SJSA1 (cell line): ENCODE measurements at places on chromosomes 3 and 15. TPM values are rescaled to one million over a fixed set of nuclear protein-coding genes. Genes with fewer than 3 reads are reported as not detected.
A peak's percentile ranks its signal among the peaks of the same experiment; 100 is the strongest.

GRCh38 chr3:29281094-29281343 lies 148 bp downstream of the RBMS3 start:
- H3K4me3 ChIP-seq: peak overlapping the region; percentile 46
- H3K27ac ChIP-seq: peak overlapping the region; percentile 95
- no peak for DNase-seq
- no peaks in the 10 kb centered on the region for H3K27me3 ChIP-seq
- peaks cover 17% of the 10 kb centered on the region for H3K4me1 ChIP-seq

GRCh38 chr3:142450881-142451280 lies 3.0 kb upstream of the XRN1 start:
- no peaks in the 10 kb centered on the region for H3K27me3 ChIP-seq
- DNase-seq: no peak
- H3K27ac ChIP-seq: no peak overlapping the region
- H3K36me3 ChIP-seq: peaks cover 20% of the 10 kb centered on the region

GRCh38 chr3:167872941-167873340 lies 137.4 kb downstream of the SERPINI1 start:
- no peak overlapping the region for H3K27ac ChIP-seq
- no peaks in the 10 kb centered on the region for H3K27me3 ChIP-seq
- no peak overlapping the region for H3K4me3 ChIP-seq
- no peaks in the 10 kb centered on the region for H3K4me1 ChIP-seq

- peak overlapping the region; percentile 78 for H3K27ac ChIP-seq
- no peaks in the 10 kb centered on the region for H3K27me3 ChIP-seq
- peak; percentile 79 for DNase-seq
- peak overlapping the region; percentile 66 for H3K4me3 ChIP-seq
- H3K36me3 ChIP-seq: peaks cover 17% of the 10 kb centered on the region
These were observed 2.0 kb downstream of the WNT5A start for GRCh38 chr3:55484801-55485791.

DNA sequence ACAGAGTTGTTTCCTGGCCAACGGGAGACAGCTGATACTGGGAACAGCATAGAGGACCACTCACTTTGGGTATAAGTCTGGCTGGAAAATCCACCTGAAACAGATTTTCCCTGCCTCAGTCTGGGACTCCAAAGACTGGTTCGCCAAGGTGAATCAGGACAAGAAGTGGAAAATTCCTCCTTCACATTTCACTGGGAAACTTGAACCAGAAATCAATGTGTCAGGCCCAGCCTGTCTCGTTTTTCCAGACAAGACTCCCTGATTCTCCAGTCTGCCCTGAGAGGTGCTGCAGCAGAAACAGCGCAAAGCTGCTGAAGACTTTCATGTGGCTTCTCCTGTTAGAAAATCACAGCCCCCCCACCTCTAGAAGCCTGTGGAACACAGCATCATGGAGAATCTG lies 269.8 kb downstream of the OPA1 start:
- H3K27ac ChIP-seq: no peak overlapping the region
- H3K4me3 ChIP-seq: no peak overlapping the region

DNA sequence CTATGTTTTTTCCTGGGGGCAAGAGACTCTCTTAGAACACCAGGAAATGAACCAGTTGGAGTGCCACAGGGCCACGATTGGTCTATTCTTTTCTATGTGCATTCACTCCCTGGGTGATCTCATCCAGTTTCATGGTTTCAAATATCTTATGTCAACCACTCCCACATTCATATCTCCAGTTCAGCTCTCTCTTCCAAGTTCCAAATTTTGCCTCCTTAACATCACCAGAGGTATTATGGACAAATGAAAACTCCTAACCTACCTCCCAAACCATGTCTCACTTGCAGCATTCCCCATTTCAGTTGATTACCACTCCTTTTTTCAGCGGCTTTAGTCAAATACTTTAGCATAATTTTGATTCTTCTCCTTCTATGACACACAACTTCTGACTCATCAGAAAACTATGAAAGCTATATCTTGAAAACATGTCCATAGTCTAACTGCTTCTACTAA lies 203.1 kb upstream of the SEMA6D start:
- peaks cover 25% of the 10 kb centered on the region for H3K4me1 ChIP-seq
- DNase-seq: peak; percentile 57
- peak overlapping the region; percentile 69 for H3K27ac ChIP-seq

DNA sequence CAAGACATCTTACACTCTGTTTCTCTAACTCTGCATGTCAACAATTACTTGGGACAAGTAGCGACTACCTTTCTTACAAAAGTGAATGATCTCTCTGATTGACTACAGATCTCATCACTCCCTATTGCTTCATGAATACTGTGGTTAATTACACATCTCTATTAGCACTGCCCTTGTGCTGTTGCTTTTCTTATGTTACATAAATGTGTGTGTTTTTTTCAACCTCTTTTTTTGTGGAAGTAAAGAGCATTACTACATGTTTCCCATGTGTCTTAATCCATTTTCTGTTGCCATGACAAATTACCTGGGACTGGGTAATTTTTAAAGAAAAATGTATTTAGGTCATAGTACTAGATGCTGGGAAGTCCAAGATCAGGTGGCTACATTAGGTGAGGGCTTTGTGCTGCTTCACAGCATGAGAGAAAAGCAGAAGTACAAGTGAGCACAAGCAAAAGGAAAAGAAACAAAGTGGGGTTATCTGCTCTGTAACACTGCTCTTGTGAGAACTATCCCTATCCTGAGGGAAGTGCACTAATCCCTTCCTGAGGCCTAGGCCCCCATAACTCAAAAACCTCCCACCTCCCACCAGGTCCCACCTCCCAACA lies 298.2 kb upstream of the SATB1 start:
- H3K4me3 ChIP-seq: no peak overlapping the region
- H3K27ac ChIP-seq: no peak overlapping the region
- no peaks in the 10 kb centered on the region for H3K36me3 ChIP-seq

GRCh38 chr15:63000706-63001105 lies 41.8 kb upstream of the TPM1 start:
- DNase-seq: no peak
- H3K27ac ChIP-seq: no peak overlapping the region
- no peaks in the 10 kb centered on the region for H3K27me3 ChIP-seq
- no peaks in the 10 kb centered on the region for H3K4me1 ChIP-seq
- H3K36me3 ChIP-seq: no peaks in the 10 kb centered on the region

DNA sequence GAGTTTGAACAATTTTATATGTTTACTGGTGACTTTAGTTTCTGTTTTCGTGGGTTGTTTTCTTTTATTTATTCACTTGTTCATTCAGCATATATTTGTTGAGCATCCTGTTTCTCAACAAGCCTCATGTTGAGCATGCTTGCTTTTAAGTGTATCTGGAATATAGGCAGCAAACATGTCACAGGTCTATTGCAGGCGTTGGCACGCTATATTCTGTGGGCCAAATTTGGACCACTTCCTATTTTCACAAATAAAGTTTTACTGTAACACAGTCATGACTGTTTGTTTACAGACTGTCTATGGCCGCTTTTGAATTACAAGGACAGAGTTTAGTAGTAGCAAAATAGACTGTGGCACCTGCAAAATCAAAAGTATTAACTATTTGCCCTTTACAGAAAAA lies 89.6 kb downstream of the THRB start:
- H3K36me3 ChIP-seq: no peaks in the 10 kb centered on the region
- H3K27ac ChIP-seq: no peak overlapping the region
- H3K27me3 ChIP-seq: no peaks in the 10 kb centered on the region
- no peak for DNase-seq
- no peak overlapping the region for H3K4me3 ChIP-seq
- no peaks in the 10 kb centered on the region for H3K4me1 ChIP-seq

GRCh38 chr15:69265347-69265955 lies 33.3 kb upstream of the PAQR5 start:
- no peaks in the 10 kb centered on the region for H3K4me1 ChIP-seq
- DNase-seq: no peak
- no peaks in the 10 kb centered on the region for H3K27me3 ChIP-seq
- no peak overlapping the region for H3K27ac ChIP-seq

GRCh38 chr3:146416366-146416765 lies 53.0 kb downstream of the PLSCR2 start:
- no peak for DNase-seq
- no peaks in the 10 kb centered on the region for H3K27me3 ChIP-seq
- no peak overlapping the region for H3K4me3 ChIP-seq
- H3K27ac ChIP-seq: no peak overlapping the region

DNA sequence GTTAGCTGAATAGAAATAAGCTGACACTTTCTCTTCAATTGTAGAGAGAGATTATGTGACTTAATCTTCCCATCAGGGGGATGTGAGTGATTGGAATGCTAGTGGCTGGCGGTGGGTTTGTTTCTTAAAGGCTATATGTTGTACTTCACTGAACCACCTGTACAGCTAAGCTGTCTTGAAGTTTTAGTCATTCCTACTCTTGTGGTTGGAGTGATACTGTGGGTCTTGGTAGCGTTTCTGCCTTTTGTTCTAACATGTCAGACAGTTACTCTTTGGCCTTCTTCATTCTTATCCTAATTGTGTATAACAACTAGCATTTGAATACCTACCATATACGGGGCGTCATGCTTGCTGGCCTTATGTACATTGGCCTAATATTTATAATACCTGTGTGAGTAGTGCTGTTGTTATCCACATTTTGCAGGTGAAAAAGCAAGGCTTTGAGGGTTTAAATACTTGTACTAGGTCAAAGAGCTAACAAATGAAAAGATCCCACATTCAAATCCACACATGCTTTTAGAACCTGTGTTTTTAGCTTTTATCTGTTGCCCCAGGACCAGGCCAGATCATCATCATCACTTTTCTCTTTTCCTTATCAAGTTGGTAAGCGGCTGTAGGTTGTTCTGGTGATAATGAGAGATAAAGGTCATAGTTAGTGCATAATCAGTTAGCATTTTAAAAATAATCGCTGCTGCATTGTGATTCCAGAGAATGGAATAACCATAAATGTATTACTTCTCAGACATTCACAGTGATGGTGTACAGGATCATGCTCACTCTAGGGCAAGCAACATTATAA lies 50.2 kb downstream of the AKAP13 start:
- H3K4me3 ChIP-seq: no peak overlapping the region
- H3K36me3 ChIP-seq: peaks cover 3% of the 10 kb centered on the region; the same call in 1 of the 2 replicates
- H3K27ac ChIP-seq: no peak overlapping the region
- no peaks in the 10 kb centered on the region for H3K27me3 ChIP-seq
- no peaks in the 10 kb centered on the region; the same call in 1 of the 2 replicates for H3K4me1 ChIP-seq
- DNase-seq: no peak

- no peaks in the 10 kb centered on the region for H3K27me3 ChIP-seq
- H3K4me1 ChIP-seq: peaks cover 9% of the 10 kb centered on the region
- H3K36me3 ChIP-seq: no peaks in the 10 kb centered on the region
- DNase-seq: no peak
- H3K4me3 ChIP-seq: no peak overlapping the region
These were observed 57.2 kb upstream of the SMAD6 start for GRCh38 chr15:66644869-66645268.

- no peaks in the 10 kb centered on the region for H3K36me3 ChIP-seq
- H3K4me3 ChIP-seq: no peak overlapping the region
- DNase-seq: no peak
- H3K27me3 ChIP-seq: no peaks in the 10 kb centered on the region
- no peaks in the 10 kb centered on the region for H3K4me1 ChIP-seq
- H3K27ac ChIP-seq: no peak overlapping the region
These were observed 154.4 kb downstream of the PEX5L start for GRCh38 chr3:179882292-179882691.

DNA sequence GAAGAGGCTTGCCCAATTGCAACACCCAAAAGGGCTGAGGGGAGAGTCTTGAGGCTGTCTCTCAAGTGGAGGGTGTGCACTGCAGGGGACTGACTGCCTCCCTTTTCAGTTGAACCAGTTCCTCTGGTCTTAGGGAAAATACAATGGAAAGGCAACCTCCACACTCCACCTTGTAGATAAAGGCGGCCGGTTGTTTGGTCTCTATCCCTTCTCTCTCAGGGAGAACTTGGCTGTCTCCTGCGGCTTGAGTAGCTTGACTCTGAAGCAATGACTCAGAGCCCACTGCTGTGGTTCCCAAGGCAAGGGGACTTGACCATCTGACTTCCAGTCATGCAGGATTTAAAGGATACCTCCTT lies 143.2 kb upstream of the UMPS start:
- no peak overlapping the region for H3K27ac ChIP-seq
- no peaks in the 10 kb centered on the region for H3K27me3 ChIP-seq
- peaks cover 10% of the 10 kb centered on the region for H3K4me1 ChIP-seq

DNA sequence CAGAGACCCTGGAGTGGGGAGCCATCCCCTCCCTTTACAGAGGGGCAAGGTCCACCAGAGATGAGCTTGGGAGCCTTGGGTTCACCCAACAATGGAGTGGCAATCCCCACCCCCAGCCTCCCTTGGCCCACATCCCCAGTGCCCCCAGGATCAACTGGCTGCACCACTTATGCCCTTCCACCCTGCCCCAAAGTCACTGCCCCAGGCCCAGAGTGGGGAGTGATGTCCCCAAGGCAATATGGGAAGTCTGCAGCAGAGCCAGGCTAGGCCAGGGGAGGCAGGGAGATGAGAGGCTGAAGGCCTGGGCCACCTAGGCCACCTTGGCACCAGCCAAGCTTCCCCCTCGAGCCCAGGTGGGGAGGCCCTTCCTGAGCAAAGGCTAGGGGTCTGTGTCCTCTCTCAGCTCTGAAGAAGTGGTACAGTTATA lies 145.5 kb downstream of the SMAD6 start:
- H3K27ac ChIP-seq: no peak overlapping the region
- H3K27me3 ChIP-seq: no peaks in the 10 kb centered on the region
- peaks cover 36% of the 10 kb centered on the region for H3K36me3 ChIP-seq
- peaks cover 32% of the 10 kb centered on the region for H3K4me1 ChIP-seq
- no peak for DNase-seq

DNA sequence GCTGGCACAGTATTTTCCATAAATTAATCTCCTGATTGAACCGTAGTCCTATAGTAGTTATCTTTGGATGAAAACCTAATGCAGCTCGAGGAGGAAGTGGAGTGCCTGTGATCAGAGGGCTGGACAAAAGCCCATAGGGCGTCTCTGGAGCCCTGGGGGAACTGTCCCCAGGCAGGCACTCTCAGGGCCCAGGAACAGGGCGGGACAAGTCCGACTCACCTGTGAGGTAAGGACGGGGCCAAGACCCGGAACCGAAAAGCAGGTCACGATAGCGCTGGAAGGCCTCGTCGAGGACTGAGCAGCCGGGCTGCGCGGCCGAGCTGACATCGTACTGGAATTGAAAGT lies 341 bp downstream of the HEXA start:
- H3K27ac ChIP-seq: peak overlapping the region; percentile 53
- peaks cover 10% of the 10 kb centered on the region for H3K36me3 ChIP-seq
- DNase-seq: no peak
- H3K4me1 ChIP-seq: peaks cover 11% of the 10 kb centered on the region
- H3K27me3 ChIP-seq: no peaks in the 10 kb centered on the region
- peak overlapping the region; percentile 74 for H3K4me3 ChIP-seq

- no peak for DNase-seq
- H3K27ac ChIP-seq: no peak overlapping the region
- H3K4me3 ChIP-seq: no peak overlapping the region
These were observed 31.0 kb downstream of the NMD3 start for GRCh38 chr3:161252143-161252542.

- H3K27me3 ChIP-seq: no peaks in the 10 kb centered on the region
- no peak overlapping the region for H3K27ac ChIP-seq
- no peaks in the 10 kb centered on the region for H3K4me1 ChIP-seq
- H3K4me3 ChIP-seq: no peak overlapping the region
- no peak for DNase-seq
These were observed 337.8 kb downstream of the LRRC3B start for GRCh38 chr3:26960382-26960781.

ARPIN gene
- total RNA-seq: 4.0 and 8.2 TPM in 2 replicates

INSYN1 gene
- total RNA-seq: 0.09 TPM in 1 of 2 replicates, not detected in the other

RLBP1 gene
- 0.16 TPM in 1 of 2 replicates, not detected in the other for total RNA-seq

ALDH1A3 gene
- 1.9 and 2.2 TPM in 2 replicates for total RNA-seq

ZNF80 gene
- total RNA-seq: not detected in 2 replicates

C2CD4A gene
- not detected in 2 replicates for total RNA-seq

NAA80 gene
- total RNA-seq: 0.47 and 2.2 TPM in 2 replicates

SLC22A13 gene
- not detected in 2 replicates for total RNA-seq
